EL (cell line): ENCODE measurements at places on chromosomes 12 and 14.

- DNase-seq = peak; percentile 24
These were observed 43.5 kb downstream of the DPF3 start for GRCh38 chr14:72850360-72850759.

DNA sequence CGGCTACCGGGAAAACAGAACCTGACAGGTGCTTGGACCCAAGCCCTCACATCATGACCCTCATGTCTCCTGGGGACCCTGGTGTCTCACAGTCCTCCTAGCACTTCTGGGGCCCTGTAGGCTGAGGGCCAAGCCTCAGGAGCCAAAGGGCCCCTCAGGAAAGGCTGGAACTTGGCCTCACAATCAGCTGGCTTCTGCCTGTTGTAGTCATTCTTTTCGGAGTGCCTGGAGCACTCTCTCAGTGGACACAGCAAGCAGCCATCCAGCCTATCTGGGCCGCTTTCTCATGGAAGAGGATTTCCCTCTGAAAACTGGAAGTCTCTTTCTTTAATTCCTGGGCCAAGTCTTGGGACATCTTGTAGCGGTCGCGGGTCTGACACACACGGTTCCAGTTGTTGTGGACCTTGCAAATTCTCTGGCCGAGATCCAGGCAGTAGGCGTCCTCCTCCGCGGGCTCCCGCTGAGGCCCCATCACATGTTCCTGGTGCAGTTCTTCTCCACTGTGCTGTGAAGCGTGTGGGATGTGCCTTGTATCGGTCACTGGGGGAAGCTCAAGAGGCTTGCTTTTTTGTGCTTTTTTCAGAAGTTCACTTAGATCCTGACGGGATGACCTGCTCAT is 169.3 kb downstream of the EMP1 start:
- no peak for DNase-seq

DNA sequence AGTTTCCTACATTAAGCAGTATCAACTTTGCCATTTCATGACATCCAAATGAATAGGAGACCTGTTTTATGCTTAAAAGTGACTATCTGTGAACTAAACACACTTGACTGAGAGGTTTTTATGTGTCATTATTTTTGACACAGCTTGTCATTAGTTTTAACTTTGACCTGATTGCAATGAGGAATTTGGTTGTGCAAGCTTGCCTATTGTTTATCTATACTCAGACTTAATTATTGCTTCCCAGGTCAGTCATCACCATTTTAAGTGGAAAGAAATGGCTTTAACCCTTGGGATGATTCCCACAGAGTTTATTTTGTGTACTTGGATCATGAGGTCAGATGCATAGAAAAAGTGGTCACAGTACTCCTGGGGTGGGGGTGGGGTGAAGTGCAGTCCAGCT is 171.0 kb upstream of the PRICKLE1 start:
- no peak for DNase-seq

GRCh38 chr12:82407481-82407880 is 49.2 kb downstream of the METTL25 start:
- DNase-seq = no peak

DNA sequence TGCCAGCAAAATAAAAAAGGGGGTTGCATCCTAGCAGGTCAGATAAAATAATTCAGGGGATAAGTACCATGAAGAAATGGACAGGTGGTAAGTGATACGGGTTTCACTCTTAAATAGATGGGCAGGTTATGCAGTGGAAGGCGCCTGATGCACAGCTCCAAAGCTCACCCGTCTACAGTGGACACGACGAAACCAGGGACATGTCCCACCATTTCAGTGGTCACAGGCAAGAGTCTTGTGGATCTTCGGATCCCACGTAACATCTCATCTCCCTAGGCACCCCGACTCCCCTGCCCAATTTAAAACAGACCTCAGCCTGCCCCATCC is 60.5 kb downstream of the DDX51 start:
- no peak for DNase-seq

DNA sequence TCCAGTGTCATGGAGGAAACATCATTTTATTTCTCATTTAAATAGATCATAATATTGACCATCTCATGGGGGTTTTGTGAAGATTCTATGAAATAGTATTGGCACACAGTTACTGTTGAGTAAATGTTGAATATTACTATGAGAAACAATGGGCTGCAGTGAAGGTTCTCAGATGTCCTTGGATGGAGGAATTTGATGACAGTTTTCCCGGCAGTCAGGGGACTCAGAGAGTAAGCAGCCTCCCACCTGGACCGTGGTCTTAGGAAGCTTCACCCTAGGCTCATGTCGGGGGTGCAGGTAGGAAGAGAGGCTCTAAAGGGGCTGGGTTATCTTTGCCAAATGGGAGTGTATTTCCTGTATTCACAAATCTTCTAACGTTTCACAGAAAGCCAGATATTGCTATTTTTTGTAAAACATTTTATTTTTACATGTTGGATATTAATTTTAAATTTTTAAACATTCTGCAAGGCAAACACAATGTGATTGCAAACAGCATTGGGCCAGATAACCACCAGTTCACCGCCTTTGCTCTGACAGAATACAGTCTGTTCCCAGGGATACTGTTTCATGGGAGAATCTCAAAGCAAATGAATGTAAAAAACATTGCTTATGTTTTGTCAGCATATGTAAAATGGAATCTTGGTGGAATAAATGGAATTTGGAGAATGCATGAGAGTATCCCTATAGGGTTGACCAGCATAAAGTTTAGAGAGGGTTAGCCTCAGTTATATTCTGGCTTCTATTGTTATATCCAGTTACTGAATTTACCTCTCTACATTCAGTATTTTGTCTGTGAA is 380.8 kb upstream of the TMEM132C start:
- no peak for DNase-seq

DNA sequence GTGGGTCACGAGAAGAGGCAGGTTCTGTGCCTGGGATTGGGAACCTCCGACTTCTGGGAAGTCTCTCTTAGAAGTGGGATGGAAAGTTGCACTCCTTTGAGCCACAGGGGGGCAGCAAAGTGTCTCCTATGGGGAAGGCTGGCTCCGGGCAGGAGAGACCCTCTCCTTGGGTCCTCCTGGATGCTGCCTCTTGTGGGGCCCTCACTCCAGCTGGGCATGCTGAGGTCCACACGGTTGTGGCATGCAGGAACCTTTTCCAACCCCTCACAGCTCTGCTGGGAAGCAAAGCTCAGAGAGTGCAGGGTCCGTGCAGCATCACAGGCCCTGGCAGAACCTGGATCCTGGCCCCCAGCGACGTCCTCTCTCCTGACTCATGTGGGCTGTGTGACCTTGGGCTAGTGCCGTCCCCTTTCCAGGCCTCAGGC is 17.4 kb downstream of the SDSL start:
- peak; percentile 37 for DNase-seq

DNA sequence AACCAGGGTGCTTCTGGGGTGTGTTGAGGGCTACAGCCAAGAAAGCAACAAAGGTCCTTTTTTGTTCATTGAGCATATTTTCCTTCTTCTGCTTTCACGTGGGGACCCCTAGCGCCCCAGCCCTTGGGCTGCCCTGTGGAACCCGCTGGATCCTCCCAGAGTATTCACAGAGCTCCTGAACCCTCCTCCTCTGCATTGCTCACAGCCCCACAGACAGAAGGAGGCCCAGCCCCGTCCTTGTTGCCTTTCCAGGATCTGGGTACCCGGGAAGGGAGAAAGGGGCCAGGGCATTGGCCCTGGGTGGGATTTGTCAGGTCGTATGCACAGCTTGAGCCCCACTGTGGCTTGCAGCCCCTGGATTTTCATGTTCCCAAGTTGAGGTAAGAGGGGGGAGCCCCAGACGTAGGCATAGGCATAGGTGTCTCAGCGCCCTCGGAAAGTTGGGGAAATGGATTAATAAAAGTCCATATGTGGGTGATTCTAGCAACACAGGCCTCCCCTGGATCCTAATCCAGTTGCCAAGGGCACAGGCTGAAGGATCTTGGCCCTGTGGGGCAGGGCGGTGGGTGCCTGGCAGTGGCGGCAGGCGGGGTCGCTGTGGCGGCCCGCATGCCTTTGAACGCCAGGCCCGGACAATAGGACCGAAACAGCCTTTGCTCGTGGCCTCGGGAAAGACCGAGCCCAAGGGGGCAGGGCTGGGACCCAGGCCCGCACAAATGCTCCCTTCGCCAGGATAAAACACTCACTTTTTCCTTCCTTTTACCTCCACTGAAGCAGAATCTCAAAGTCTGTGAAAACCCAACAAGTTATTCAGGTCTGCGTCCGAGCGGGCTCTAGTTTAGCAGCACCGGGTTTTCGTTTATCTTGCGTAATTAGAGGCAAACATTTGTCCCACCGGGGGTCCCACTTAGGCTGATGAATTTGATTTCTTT is 3.0 kb upstream of the HOXC10 start:
- DNase-seq = peak; percentile 68

GRCh38 chr14:24735984-24736630 is 102.1 kb upstream of the GZMB start:
- DNase-seq = no peak

- no peak for DNase-seq
These were observed 71.7 kb downstream of the NOVA1 start for GRCh38 chr14:26526137-26526536.

- DNase-seq = no peak
These were observed 37.4 kb downstream of the DIO3 start for GRCh38 chr14:101598571-101599233.

DNA sequence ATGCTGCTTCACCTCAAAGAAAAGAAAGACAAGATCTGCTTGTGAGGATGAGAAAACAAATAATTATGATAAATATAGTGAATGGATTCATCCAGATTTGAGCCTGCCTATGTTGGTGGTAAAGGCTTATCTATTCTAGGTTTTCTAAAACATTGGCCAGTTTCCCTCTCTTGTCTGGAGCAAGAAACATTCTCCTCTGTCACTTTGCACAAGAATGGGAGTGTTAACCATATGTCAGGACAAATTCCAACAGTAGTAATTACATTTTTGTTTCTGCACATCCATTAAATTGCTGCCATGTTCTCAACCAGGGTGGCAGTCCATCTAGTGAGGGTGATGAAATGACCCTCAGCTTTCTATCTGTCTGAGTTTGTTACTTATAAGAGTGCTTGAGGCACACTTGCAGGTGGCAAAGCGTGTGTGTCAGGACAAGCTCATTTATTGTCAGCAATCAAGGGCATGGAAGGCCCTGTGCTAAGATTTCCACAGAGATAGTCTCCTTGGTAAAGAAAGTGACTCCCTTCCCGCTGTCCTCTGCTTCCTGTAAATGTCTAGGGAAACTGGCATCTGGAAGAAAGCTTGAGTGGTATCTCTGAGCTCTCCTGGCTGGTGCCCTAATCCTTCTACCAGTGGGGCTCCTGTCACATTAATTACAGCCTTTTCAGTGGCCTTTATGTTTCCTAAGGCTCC is 502.1 kb upstream of the FLRT2 start:
- no peak for DNase-seq

DNA sequence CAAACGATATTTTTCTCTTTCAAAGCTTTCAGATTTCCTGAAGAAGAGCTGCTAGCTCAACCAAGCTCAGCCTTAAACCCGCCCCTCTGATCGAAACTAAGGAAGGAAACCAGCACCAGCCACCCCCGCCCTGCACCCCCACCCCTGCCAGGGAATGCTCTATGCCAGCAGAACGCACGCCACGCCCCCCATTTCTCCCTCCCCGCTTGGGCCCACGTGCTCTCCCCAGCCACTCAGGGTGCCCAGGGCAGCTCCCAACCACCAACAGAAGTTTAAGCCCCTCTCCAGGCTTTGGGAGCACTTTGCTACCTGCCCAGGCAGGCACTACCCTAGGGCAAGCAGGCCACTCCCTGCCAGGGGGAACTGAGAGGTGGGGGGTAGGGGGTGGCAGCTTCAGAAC is 18.8 kb upstream of the KRT78 start:
- DNase-seq = no peak

- DNase-seq = peak; percentile 44
These were observed 112.5 kb downstream of the RIN3 start for GRCh38 chr14:92626041-92626440.

- DNase-seq = no peak
These were observed 660.9 kb downstream of the C12orf50 start for GRCh38 chr12:87368259-87368658.

GRCh38 chr12:75646329-75647210 is 135.2 kb upstream of the KRR1 start:
- no peak for DNase-seq

- peak; percentile 58 for DNase-seq
These were observed 946 bp downstream of the DDX24 start for GRCh38 chr14:94079891-94080620.

DNA sequence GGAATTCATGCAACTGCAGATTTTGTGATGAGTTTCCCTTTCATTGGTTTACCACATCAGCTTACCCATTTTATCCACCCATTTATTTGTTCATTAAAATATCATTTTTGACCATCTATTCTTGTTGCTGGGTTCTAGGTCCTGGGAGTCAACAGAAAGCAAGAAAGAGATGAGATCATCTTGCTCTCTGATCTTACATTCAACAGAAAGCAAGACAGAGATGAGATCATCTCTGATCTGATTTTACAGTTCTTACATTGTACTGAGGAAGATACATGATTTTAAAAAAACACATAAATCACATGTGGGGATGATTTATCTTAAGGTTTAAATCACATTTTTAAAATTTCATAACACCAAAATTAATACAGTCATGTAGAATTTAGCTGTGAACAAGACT is 2.3 kb downstream of the TAS2R46 start:
- peak; percentile 20 for DNase-seq

- no peak for DNase-seq
These were observed 770.7 kb downstream of the BCL11B start for GRCh38 chr14:98501335-98501734.

DNA sequence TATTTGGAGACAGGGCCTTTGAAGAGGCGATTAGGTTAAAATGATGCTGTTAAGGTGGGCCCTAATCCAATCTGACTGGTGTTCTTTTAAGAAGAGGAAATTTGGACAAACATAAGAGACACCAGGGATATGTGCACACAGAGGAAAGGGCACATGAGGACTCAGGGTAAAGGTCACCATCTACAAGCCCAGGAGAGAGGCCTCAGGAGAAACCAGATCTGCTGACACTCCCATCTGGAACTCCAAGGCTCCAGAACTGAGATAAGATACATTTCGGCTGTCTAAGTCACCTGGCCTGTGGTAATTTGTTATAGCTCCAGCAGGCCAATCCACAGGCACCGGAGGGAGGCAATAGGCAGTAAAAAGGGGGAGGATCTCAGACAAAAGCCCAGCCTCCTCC is 48.6 kb downstream of the KICS2 start:
- no peak for DNase-seq

- DNase-seq = no peak
These were observed 307.8 kb downstream of the NOVA1 start for GRCh38 chr14:26289891-26290486.

GRCh38 chr14:31229638-31230572 is 22.3 kb upstream of the HECTD1 start:
- DNase-seq = peak; percentile 88

DNA sequence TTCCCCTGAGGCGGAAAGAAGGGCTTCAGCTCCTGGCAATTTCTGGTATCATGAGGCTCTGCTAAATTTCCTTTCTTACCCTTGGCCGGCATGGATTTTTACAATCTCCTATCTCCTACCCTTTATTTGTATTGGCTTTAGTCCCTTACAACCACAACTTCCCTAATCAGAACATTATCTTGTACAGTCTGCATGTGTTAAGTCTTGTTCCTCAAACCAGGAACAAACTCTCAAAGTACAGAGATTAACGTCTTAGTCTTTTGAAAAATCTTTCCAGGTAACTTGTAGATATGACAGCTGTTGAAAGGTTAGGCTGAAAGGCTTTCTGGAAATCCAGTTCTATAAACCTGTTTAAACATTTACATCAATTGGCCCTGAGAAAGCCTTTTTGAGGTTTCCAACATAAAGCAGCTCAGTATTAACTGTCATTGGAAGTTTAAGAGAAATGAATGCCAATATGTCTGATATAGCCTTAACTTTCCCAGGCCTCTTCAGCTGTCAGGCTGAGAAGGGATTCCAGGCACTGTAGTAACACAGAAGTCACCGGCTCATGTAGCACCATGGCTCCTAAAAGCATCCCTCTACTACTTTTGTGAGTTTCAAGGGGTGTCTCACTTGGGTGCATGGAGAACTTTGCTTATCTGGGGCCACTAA is 360.5 kb downstream of the FUT8 start:
- no peak for DNase-seq
